ENCODE measurements at places on chromosomes 11 and 22.

- no peak for DNase-seq
Observed at GRCh38 chr22:33565580-33565995, 354.7 kb downstream of the LARGE1 start.

DNA sequence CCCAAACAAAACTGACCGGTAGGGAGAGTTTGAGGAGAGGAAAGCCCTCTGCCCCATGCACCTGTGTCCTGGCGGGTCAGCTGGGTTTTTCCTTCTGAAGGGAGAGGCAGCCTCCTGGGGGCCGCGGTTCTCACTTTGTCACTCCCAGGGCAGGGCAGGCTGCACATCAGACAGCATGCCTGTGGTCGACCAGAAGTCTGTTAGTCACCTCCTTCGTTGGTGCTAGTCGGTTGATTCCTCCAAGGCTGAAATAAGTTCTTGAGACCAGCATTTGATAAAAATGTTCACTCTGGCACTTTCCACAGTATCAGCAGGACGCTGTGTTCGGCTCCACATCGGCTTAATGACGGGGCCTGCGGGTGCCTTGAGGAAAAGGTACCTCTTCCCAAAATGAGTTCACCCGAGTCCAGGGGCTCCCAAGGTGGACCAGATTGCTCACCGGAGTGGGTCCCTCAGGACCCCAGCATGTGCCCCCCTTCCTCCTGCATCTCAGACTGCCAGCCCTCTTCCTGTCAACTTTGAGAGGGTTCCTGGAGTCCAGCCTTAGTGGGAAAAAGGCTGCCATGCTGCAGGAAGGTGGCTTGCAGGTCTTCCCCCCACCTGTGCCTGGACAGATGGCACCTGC is 373.7 kb upstream of the B3GAT1 start:
- DNase-seq: no peak

DNA sequence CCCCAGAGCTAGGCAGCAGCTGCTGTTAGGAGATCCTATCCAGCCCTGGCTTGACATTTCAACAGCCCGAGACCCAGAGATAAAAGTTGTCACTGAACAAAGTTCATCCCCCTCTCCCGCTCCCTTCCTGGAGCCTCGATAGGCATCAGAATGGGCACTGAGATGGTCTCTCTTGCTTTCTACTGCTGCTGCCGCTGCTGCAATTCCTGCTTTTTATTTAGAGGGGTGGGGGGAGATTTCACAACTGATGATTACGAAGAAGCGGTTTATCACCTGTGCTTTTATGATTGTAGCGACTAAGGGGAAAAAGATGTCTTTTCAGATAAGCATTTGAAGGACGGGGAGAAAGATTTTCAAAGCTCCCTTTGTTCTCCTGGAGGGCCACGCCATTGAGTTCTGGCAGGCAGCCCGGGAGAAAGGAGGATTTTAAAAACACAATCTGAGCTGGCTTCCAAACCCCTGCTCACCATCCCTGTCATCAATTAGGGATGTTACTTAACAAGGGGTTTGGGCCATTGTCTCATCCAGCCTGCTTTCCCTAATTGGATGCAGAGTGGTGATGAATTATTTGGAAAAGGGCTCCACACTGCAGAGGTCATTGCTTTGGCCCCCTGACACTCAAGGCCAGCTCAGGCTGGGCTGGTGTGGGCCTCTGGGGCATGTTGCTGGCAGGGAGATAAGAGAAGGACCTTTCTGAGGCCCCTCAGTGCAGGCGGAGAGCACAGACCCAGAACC is 344.7 kb downstream of the BUD13 start:
- no peak for DNase-seq

DNA sequence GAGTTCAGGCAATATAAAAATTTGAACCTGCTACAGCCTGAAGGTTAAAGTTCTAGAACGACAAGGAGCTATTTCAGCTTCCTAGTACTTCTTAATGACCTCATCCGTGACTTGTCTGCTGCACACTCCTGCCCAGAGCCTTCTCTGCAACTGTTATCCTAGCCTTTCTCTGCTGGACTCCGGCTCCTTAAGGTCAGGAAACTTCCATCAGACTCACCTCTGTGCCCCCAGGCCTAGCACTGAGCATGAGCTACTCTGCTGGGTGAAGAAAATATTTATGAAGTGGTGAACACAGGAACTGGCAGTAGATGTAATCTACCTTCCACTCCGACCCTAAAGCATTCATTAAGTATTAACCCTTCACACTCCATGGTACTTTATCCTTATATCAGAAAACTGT is 18.4 kb downstream of the CSNK2A3 start:
- no peak for DNase-seq

DNA sequence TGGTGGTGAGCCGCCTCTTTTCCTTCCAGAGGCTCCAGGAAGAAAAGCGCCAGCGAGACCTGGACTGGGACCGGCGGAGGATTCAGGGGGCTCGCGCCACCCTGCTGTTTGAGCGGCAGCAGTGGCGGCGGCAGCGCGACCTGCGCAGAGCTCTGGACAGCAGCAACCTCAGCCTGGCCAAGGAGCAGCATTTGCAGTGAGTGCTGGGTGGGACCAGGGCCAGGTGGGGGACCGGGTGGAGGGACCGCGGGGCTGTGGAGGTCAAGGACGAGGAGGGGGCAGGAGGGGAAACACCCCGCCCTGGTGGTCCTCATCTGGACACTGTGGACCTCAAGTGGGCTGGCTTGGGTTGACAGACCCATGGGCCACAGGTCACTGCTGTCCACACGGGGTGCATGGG is 17.4 kb downstream of the RIBC2 start:
- DNase-seq: no peak

DNA sequence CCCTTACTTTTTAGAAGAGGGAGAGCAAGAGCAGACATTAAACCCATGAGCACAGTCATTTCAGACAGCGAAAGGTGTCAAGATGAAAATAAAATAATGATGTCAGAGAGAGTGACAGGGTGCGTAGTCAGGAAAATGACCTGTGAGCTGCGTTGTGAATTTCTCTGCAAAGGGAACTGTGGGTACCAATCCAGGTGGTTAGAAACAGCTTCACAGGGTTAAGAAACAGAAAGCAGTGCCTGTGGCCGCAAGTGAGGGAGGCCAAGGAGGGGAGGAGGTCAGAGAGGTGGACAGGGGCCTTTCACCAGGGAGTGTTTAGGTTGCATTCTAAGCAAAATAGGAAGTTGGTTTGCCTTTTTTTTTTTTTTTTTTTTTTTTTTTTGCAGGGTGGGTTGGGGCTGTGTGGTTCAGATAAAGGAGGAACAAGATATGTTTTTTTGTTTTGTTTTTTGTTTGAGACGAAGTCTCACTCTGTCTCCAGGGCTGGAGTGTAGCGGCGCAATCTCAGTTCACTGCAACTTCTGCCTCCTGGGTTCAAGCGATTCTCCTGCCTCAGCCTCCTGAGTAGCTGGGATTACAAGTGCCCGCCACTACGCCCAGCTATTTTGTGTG is 7.9 kb downstream of the TIGD3 start:
- no peak for DNase-seq

Data from cortex of kidney (tissue), 1 donor.